Naive B cell (primary cell): ENCODE measurements at places on chromosomes 6 and 20.

DNA sequence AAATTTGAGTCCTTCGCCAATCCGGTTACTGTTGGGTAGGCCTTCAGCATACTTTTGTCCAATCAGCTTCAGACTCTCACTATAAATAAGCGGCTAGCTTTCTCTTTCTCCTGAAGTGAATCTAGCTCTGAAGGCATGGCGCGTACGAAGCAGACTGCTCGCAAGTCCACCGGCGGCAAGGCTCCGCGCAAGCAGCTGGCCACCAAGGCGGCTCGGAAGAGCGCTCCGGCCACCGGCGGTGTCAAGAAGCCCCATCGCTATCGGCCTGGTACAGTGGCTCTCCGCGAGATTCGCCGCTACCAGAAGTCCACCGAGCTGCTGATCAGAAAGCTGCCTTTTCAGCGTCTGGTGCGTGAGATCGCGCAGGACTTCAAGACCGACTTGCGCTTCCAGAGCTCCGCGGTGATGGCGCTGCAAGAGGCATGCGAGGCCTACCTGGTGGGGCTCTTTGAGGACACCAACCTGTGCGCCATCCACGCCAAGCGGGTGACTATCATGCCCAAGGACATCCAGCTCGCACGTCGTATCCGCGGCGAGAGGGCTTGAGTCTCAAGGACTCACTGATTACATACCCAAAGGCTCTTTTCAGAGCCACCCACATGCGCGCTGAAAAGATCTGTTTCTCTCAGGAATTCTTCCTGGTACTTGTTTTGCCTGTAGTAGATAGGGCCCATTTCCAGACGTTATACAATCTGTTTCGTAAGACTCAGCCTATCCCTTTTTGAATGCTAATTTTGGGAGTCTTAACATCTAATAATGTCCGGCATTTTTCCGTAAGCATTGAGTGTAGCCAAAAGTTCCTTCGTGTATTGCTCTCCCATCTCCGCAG is 102.0 kb downstream of the OR2B2 start:
- peak; percentile 89 for DNase-seq

GRCh38 chr6:129342243-129342642 is 367.7 kb downstream of the ARHGAP18 start:
- DNase-seq: no peak

DNA sequence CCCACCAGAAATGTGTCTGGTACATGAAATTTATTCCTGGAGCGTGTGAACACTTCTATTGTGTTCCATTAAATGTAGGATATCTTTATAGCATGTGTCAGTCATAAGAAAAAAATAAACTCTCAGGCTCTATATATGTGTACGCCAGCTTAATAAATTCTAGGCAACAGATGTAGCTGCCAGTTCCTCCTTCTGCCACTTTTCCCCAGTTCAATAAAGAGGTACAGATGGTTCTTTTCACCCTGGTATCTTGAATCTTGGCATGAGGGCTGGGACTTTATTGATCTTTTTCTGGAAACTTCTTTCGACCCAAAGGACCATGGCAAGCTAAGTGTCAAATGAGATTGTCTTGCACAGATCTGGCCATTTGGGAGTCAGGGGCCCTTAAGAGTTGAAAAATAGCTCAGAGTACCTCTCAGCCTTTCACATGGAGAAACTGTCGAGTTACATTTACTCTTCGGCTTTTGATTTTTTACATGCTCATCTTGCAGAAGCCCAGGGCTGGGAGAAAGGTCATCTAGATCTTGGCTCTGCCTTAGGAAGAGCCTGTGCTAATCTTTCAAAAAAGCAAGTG is 240.9 kb downstream of the DOK5 start:
- no peak for DNase-seq

DNA sequence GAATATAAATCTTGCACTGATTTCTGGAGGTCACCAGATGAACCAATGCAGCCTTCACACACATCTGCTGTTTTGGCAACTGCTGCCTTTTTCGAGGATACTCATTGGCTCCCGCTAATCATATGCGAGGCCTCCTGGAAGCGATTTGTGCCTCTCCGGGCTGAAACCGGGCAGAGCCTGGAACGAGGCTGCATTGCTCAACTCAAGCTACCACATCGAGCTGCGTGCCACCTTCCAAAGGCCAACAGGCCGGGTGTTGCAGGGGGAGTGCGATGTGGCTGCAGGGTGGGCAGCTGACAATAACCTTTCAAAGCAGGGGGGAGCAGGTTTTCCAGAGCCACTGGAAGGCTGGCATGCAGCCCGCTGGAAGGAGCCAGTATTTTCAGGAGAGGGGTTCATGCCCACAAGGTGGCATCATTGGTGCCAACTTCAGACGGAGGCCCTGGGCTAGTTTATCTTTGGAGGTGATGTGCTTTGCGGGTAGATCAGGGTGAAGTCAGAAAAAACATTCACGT is 122.6 kb upstream of the IFNGR1 start:
- DNase-seq: peak; percentile 23

GRCh38 chr20:63778034-63778752 is 38.6 kb downstream of the SLC2A4RG start:
- no peak for DNase-seq

GRCh38 chr20:32806356-32806755 is 13.4 kb upstream of the MAPRE1 start:
- no peak for DNase-seq

DNA sequence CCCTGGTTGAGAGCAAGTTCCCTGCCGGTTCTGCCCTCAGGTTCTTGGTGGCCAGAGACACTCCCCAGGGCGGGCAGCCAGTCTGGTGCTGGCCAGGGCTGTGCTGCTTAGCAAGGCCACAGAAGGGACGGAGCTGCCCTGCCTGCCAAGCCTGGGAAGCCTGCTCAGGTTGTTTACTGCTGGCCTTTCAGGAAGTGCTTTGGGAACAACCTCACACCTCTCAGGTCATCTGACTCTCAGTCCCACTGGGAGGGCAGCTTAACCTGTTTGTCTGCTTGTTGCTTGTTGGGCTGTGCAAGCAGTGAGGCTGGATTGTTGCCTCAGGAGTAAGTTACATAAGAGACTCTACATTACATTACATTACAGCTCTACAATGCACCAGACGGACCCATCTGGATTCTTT is 75.8 kb upstream of the AFDN start:
- DNase-seq: no peak
